Anterior cingulate cortex (tissue), 58 donors: ENCODE measurements at places on chromosomes 1 and 21.

GRCh38 chr1:219120624-219121544 is 52.8 kb upstream of the LYPLAL1 start:
- no peak for DNase-seq

DNA sequence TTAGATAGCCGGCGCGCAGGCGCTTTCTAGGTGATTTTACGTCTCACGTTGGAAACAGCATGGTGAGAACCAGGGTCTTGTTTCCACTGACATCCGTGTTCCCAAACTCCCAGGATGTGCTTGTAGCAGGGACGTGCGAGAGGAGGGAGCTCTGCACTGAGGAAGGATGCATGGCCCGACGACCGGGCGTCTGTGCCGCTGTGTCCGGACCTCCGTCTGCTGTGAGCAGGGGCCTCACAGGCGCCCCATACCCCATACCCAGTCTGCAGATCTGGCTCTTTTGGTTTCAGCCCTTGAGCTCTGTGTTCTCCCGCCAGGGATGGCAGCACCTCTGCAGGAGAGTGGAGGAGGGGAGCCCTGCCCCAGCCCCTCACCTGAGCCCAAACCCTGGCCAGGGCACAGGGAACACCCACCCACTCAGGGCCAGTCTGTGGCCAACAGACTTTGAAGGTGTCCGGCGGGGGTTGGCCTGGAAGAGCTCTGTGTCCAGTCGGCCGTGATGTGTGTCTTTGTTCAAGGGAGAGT is 67.2 kb upstream of the COL6A1 start:
- no peak for DNase-seq

- no peak for DNase-seq
Measured at GRCh38 chr1:8368956-8369639, 51.2 kb downstream of the SLC45A1 start.

- no peak for DNase-seq
Measured at GRCh38 chr1:88169139-88169538, 514.9 kb upstream of the PKN2 start.

DNA sequence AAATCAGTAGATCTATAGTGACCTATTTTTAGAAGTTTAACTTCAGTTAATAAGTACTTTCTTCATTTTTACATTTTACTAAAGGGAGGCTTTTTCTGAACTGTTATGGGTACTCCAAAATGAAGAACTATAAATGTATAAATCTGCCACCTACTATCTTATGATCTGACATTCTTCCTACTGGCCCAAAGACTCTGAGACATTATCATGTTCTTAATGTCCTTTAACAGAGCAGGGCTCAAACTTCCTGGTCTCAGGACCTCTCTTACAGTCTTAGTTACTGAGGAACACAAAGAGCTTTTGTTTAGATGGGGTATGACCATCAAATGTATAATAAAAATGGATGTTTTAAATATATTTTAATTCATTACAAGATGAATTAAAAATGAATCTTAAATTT is 8.9 kb downstream of the TRIM33 start:
- DNase-seq: no peak

- peak; percentile 69 for DNase-seq
Measured at GRCh38 chr21:14864211-14865021, 200.4 kb downstream of the NRIP1 start.

DNA sequence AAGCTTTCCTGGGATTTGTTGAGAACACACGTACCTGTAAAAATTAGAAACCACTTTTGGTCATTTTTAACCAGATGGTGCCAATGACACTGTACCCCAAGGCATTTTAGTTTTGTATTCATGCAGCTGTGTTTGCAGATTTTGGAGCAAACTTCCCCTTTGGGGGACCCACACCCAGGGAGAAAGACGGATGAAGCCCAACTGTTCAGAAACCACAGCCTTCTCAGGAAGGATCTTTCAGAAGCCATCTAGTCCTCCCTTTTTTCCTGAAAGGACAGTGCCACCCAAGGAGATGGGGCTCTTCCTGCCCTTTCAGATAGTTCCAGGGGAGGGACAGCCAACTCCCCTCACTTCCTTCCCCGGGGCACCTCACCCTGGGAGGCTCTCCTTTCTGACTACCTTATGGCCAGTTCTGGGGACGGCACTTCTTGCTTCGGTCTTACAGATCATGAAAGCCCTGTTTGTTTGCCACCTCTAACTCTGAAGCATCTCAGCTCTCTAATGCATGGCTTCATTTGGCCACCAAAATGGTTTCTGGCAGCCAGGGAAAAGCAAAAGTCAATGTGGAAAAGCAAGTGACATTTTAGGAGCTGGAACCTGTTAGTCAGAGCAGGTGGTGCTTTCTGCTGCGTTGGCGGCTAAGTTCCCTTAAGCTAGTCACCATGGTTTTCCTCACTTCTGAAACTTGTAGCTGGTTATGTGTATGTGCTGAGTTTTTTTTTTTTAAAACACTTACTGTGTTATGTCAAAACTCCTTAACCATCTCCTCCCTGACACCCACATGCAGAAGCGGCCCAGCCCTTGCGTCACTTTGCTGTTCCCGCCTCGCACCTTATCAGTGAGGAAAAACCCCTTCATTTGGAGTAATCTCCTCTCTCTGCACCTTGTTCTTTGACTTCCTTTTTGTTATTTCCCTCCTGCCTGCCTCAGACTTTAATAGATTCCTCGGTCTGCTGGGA is 10.1 kb downstream of the TMCC2 start:
- no peak for DNase-seq

- DNase-seq: no peak
Measured at GRCh38 chr21:38266732-38267131, 9.9 kb downstream of the KCNJ15 start.

DNA sequence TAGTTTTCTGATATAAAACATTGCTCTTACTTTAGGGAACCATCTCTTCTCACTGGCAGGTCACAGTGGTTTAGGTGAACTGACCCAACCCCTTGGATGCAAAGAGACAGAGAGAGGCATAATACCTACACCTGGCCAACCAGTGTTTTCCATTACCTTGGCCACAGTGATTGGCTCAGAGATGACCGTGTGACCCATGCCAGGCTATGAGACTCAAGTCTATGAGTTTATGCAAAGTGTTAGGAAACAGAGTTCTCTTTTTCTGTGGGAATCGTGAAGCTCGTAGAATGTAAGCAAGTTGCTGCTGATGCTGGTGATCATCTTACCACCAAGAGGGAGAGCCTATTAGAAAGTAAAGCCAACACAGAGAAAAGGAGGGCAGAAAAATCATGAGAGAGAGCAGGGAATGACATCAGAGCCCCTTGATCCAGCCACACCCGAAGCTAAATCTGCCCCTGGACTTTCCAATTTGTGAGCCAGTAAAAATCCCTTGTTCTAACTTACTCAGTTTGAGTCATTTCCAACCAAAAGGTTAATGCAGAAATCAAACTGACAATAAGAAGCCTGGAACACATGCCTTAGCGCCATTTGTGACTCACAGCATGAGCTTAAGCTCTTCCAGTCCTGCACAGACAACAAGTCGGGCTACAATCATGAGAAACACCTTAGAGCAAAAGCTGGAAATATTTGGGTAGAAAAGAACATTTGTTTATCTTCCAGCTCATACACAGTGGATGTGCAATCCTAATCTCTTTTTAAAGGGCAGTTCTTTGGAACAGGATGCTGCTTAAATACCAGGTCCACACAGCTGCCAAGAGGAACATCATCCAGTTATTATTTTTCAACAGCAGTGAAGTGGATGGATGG is 81.3 kb upstream of the KAZN start:
- no peak for DNase-seq

DNA sequence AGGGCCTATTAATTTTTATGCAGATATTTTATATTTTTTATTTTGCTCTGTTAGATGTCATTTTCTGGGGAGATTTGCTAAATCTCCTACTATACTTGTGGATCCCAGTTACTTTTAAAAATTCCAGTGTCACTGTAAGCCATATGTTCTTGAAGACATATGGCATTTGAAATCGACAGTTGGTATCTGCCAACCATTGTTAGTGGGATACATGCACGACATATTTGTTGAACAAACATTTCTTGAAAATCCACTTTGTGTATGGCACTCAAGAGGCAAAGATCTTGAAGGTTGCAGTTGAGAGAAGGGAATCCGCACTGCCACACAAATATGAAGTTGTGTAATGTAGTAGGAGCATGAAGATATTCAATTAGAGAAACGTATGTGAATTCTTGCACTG is 287.7 kb downstream of the HHAT start:
- DNase-seq: no peak

- DNase-seq: no peak
Measured at GRCh38 chr1:50300297-50300696, 122.9 kb downstream of the DMRTA2 start.

- DNase-seq: no peak
Measured at GRCh38 chr1:64955097-64956009, 11.0 kb downstream of the JAK1 start.

GRCh38 chr1:165637427-165637826 is 6.4 kb downstream of the MGST3 start:
- DNase-seq: no peak

DNA sequence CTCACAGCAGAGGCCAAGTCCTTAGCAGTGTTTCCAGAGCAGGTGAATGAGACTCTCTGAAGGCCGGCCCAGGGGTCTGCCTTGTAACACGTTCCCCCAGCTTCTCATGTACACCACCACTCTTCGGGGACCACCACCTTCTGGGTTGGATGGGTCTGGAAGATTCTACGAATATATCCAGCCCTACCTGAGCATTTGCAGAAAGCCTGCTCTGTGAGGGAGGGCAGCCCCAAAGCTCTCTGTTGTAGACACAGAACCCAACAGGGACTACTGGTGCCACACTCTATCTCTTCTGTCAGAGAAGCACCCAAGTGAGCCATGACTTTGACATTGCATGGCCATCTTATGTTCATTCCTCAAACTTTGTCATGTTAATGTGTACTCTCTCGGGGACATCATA is 61.8 kb downstream of the CD247 start:
- DNase-seq: no peak

DNA sequence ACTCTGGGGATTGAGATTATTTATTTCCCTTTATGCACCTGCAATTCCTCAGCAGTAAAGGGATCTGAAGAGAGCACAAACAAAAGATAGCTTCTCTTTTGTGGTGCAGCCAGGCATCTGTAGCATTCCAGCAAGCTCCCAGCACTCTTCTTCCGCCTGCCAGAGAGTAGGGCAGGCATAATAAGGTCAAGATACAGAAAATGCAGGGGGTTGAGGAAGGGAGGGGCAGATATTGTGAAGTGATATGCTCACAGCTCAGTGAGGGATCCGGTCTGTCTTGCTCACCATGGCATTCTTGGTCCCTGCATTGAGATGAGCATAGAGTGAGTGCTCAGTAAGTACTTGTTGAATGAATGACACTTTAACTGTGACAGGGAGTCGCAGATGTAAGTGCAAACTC is 23.9 kb downstream of the FASLG start:
- DNase-seq: no peak

- DNase-seq: no peak
Measured at GRCh38 chr1:39272027-39272797, 67.7 kb downstream of the MACF1 start.

- DNase-seq: no peak
Measured at GRCh38 chr1:102089791-102090190, 93.1 kb upstream of the OLFM3 start.

GRCh38 chr1:182337736-182338571 is 53.6 kb downstream of the GLUL start:
- DNase-seq: no peak

DNA sequence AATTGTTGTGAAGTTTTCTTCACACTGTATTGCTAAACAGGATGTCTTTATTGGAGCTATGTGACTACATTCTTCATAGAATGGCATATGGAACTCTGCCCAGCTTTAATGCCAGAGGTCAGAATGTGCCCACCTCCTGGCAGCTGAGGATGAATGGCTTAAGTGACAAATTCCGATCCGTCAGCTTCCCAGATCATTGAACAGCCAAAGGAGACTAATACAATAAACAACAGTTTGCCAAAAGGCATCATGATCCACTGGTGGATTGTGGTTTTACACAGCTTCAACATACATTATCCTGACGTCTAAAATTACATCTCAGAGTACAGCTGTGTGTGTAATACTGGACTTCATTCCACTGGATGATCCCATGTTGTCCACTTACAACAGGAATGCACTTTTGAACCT is 68.7 kb upstream of the C1orf105 start:
- DNase-seq: no peak

GRCh38 chr1:33094971-33095604 is 14.1 kb downstream of the AZIN2 start:
- DNase-seq: peak; percentile 27

GRCh38 chr1:62397301-62397700 is 39.5 kb upstream of the USP1 start:
- no peak for DNase-seq
